SK-N-SH (cell line): ENCODE measurements at places on chromosomes 11 and 22.
A peak's percentile ranks its signal among the peaks of the same experiment; 100 is the strongest.

- no peak for DNase-seq
Measured at GRCh38 chr11:27319072-27319471, 43.9 kb downstream of the CCDC34 start.

DNA sequence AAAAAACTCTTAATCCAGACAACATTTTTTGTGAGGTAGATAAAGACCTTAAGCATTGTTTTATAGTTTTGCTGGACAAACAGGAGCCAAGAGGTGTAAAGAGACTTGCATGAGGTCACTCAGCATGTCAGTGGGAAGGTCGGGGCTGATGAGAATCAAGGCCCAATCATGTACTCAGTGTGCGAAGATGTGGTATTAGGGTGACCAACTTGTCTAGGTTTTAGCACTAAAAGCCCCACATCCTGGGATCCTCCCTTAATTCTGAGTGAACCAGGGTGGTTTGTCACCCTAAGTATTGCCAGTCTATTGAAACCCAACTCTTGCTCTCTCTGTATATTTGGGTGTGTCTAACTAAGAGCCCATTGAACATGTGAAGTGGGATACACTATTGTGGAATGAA lies 19.5 kb upstream of the SORL1-AS1 start:
- no peak for DNase-seq

DNA sequence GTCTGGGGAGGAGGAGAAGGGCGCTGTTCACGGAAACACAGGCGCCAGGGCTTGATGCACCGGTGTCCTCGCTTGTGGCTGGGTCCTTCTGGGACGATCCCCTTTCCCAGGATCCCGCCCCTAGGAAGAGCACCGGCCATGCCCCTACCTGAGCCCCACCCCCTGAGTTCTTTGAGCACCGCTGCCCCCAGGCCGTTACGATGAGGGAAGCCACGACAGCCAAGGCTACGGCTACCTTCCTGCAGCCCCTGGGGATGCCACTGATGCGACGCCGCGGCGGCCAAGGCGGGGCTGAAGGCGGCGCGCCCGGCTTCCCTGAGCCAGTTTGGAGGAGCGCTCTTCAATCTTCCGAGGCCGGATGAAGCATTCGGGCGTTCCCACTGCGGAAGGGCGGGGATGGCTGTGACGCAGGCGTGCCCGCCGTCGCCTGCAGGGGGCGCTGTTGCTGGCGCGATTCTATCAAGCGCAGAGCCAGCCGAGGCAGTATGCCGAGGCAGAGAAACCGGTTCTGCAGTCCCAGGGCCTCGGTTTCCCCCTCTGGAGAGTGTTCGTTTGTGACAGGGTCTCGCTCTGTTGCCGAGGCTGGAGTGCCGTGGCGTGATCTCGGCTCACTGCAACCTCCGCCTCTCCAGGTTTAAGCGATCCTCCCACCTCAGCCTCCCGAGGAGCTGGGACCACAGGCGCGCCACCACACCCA lies 9.7 kb upstream of the NEFH start:
- peak; percentile 70 for DNase-seq

- DNase-seq, result no peak
Measured at GRCh38 chr22:38017272-38017920, 33.0 kb upstream of the SOX10 start.

- DNase-seq, result no peak
Measured at GRCh38 chr11:94142308-94143281, 14.0 kb downstream of the PANX1 start.

DNA sequence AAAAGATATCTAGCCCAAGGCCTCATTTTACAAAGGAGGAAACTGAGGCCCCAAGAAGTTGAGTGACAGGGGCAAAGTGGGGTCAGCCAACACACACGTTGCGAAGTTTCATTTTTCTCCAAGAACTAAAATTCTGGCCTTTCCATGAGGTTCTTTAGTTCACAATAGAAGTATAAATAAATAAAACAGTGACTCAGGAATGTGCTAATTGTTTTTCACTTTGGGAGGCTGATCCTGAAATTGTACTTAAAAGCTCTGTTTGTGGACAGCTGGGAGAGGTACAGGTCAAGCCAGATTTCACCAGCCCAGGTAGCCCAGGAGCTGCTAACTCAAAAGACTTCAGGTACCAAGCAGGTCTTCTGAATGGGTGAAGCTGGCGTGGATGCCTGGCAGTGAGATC lies 105.2 kb downstream of the TRAF6 start:
- no peak for DNase-seq

DNA sequence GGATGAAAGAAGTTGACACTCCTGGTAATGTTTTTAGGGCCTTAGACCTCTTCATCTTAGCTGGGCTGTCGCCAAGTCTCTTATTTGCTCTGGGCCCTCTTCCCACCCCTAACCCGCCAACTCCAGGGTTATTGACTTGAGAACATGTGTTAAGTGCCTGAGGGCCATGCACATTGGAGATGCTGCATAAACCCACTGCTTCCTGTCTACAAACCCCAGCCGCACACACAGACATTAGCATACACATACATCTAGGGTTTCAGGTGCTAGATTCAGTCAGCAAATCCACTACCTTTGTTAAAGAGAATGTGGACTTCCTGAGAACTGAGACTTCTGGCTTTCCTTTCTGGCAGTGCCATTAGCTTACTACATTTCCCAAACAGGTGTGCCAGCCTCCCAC lies 817 bp downstream of the PANX3 start:
- DNase-seq, result no peak

DNA sequence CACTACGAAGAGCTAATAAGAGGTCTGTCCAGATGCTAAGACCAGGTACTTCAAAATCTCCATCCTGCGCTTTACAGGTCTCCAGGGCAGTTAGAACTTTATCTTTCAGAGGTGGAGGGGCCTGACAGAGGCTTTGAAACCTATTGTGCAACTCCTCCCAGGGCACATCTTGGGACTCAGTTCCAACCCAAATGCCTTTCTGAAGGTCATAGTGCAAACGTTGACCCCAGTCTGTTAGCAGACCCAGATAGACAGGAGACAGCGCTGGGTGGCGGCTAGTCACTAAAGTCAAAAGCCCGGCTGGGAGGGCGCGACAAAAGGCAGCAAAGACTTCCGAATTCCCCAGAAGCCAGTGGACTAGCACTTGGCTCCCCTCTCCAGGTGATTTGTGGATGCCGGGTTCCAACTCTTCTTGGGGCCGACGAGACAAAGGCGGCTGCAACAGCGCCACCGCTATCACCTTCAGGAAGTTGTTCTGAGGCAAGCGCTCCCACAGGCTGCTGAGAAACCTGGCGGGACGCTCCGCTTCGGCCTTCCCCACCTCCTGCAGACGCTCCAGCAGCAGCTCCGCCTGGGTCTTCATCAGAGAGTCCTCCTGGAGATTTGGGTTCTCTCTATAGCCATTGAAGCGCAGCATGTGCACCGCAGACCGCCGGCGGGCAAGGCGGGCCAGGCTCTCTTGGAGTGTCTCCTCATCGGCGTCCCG lies 728 bp downstream of the FANCF start:
- peak; percentile 57 for DNase-seq

GRCh38 chr11:48019595-48019994 lies 39.2 kb downstream of the PTPRJ start:
- no peak for DNase-seq

DNA sequence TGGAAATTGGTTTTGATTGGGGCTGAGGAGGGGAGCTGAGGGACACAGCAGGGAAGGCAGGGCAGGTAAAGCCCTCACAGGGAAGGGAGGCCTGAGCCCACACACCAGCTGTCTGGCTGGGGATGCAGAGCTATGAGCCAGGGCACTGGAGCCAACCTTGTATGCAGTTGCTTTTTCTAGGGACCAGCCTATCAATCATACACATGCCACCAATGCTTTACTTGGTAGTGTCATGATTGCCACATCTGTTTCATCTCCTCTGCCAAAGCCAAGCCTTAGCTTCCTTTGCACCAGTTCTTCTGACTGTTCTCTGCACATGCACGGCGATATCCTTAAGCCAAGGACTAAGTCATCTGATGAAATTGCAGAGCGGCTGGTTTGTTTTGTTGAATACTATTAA lies 207.1 kb upstream of the PLET1 start:
- DNase-seq, result no peak

DNA sequence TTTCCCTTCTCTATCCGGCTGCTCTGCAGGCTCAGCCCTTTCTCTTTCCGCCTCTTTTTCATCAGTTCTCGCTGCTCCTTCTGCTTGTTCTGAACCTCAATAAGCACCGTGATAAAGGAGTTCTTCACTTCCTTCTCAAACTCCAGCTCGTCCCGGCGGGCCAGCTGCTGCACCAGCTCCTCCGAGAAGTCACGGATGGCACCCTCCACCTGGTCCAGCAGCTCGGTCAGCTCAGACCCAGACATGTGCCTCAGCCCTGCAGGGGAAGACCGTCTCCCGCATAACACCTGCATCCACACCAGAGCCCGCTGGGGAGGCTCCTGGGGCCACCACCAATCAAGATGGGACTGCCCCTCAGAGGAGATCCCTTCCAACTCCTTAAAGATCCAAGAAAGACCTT lies 40.2 kb downstream of the FEZ1 start:
- no peak for DNase-seq

GRCh38 chr11:3003396-3004231 lies 11.5 kb upstream of the NAP1L4 start:
- no peak for DNase-seq

- DNase-seq, result no peak
Measured at GRCh38 chr22:30455075-30455840, 16.6 kb downstream of the SEC14L3 start.

- no peak for DNase-seq
Measured at GRCh38 chr11:14414470-14415461, 55.8 kb upstream of the RRAS2 start.

- DNase-seq, result no peak
Measured at GRCh38 chr11:16867097-16867496, 128.7 kb downstream of the C11orf58 start.

DNA sequence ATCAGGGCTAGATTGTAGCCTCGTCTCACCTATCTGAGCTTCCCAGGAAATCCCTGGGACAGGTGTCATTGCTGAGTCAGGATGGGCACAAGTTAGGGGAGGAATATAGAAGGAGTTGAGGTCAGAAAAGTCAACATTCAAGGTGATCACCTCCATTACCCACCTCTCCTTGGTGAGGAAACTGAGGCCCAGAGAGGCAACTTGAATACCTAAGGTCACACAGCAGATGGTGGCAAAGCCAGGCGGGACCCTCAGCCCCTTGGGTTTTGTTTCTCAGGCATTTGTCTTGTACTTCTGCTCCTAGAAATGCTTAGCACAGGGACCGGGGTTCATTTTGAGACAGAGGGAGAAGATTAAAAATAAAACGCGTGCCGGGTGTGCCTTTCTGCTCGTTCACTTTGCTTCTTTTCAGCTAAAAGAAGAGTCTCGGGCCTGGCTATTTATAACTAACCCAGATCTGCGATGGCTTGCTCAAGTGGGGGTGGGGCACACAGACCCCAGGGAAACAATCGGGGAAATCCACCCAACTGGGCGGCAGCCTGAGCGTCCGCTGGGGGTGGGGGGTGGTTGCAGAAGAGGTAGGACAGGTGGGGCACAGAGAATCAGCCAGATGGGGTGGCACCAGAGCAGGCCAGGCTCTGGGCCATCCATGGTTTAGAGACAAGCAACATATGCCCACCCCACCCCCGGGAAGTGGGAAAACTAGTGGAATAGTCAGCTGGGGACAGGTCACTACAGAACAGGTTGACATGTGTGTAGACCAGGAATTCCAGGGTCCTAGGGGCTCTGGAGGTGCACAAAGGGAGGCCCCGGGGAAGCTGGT lies 3.9 kb upstream of the GNAZ start:
- no peak for DNase-seq

- DNase-seq, result no peak
Measured at GRCh38 chr22:23511627-23512347, 68.3 kb downstream of the IGLL1 start.

- DNase-seq, result no peak
Measured at GRCh38 chr22:44191036-44191454, 10.3 kb downstream of the PARVG start.

- no peak for DNase-seq
Measured at GRCh38 chr11:10096987-10097386, 197.0 kb downstream of the SBF2 start.

DNA sequence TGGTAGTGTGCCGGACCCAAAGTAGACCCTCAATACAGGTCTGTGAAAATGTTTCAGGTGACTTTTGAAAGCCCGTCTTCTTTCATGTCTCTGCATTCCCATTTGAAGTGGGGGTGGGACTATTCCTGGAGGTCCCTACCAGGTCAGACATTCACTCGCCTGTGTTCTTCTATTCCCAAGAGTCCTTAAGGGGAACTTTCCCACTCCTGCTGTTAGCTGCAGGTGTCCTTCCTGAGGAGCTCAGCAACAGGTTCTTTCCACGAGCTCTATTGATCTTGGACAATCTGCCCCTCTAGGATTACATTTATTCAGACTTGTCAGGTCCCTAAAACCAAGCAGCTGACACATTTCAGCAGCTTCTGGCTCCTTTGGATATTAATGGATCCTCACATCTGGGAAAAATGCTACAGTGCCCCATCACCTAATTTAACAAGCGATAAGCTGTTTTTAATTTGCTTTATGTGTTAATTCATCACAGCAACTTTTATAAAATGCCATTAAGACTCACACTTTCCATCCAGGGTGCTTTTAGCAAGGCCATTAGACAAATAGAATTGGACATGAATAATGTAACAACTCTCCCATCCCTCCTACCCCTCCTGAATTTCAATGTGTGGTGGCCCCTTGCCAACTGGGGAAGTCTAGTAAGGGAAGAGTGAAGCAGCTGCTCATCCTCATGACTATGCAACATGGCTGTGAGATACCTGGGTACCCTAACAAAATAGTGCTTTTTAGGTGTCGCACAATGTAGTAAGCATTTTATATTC lies 259.5 kb upstream of the CCDC90B start:
- no peak for DNase-seq

GRCh38 chr11:47257517-47258316 lies at the start of gene NR1H3:
NR1H3 (plus strand) TSS chr11:47257996; CDS start chr11:47259217, 1,221 bp downstream.
- DNase-seq, result peak; percentile 79

DNA sequence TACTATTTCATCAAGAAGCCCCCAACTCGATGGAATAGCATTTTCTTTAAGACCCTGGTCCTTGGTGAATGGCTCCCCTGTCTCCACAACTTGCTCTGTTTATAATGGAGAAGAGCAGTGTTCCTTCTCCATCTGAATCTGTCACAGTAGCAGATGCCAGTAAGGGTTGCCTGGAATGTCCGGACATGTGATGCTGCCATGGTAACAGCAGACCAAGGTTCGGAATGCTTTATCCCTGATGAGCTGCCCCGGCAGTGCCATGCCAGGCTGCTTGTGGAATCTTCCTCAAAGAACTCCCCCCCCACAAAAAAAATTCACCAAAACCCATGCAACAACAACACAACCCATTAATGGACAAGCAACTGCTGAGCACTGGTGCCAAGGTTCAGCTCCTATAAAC lies 72.5 kb downstream of the KCNC1 start:
- DNase-seq, result no peak

DNA sequence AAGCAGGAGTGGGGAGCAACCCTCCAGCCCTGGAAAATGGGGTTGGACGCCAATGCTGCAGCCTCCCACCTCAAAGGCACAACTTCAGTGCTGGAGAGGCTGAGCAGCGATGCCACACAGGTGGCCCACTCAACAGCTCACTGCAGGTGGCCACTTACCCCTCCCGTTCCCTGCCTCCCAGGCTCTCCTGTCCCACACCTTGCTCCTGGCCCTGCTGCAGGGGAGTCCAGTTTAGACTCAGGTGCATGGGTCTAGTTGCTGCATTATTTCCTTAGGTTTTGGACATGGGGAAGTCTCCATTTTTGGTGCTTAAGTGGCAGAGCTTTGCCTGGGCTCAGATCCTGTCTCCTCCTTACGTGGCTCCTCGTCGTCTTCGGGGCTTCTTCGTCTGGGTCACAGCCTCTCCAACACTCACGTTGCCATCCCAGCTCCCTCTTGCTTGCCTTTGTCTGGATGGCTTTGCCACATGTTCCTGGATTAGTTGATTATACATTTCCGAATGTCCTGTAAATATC lies 898.3 kb downstream of the BRD1 start:
- DNase-seq, result no peak

- no peak for DNase-seq
Measured at GRCh38 chr11:76574406-76574805, 96.1 kb downstream of the LRRC32 start.

GRCh38 chr22:46363611-46364321 lies 28.3 kb downstream of the TRMU start:
- peak; percentile 26 for DNase-seq
